Lower lobe of right lung (tissue), 2 donors: ENCODE measurements at places on chromosomes 1 and 21. TPM values are rescaled to one million over a fixed set of nuclear protein-coding genes. Genes with fewer than 3 reads are reported as not detected.
A peak's percentile ranks its signal among the peaks of the same experiment; 100 is the strongest.

TFF2 gene
- not detected for total RNA-seq

TNFRSF18 gene
- 0.47 TPM for total RNA-seq

BACH1 gene
- total RNA-seq = 148 TPM

B3GALT2 gene
- 3.8 TPM for total RNA-seq

CFAP74 gene
- 6.6 TPM for total RNA-seq

GRCh38 chr1:186812570-186812969 is 16.2 kb upstream of the PLA2G4A start:
- DNase-seq = no peak

- DNase-seq = peak; percentile 70
Observed at GRCh38 chr1:206581571-206581981, 30.7 kb downstream of the EIF2D start.

GRCh38 chr1:203619091-203619780 is 7.4 kb upstream of the ATP2B4 start:
- DNase-seq = no peak

DNA sequence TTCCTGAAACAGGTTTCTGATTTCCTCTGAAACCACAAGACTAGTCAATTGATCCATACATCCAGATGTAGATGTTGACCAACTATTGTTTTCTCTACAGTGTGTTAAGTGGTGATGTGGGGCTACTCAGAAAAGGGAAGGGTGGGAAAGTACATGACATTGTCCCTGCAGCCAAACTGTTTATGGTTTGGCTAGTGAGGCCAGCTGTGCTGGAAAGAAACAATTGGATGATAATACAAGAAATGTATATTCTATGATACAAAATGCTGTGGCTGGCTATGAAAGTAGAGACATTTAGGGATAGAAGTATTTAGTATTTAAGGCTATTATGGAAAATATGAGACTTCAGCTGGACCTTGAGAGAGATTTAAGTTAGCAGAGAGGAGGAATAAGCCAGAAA is 244.5 kb downstream of the ADGRL2 start:
- DNase-seq = no peak

GRCh38 chr1:24251501-24251900 is 64.4 kb upstream of the IFNLR1 start:
- no peak for DNase-seq

- DNase-seq = no peak
Observed at GRCh38 chr1:206967096-206967849, 3.0 kb downstream of the FCAMR start.

GRCh38 chr1:243597383-243597782 is 252.7 kb downstream of the AKT3 start:
- no peak for DNase-seq
